ENCODE measurements at places on chromosomes 3 and 15. TPM values are rescaled to one million over a fixed set of nuclear protein-coding genes. Genes with fewer than 3 reads are reported as not detected.

The PLA2G4D gene
- not detected for total RNA-seq

The ROBO2 gene
- 0.98 TPM for total RNA-seq

The GXYLT2 gene
- 15.4 TPM for total RNA-seq

The EIF1B gene
- total RNA-seq, result 31.2 TPM

The GPR87 gene
- total RNA-seq, result 3.4 TPM

The SEMA5B gene
- 0.15 TPM for total RNA-seq

DNA sequence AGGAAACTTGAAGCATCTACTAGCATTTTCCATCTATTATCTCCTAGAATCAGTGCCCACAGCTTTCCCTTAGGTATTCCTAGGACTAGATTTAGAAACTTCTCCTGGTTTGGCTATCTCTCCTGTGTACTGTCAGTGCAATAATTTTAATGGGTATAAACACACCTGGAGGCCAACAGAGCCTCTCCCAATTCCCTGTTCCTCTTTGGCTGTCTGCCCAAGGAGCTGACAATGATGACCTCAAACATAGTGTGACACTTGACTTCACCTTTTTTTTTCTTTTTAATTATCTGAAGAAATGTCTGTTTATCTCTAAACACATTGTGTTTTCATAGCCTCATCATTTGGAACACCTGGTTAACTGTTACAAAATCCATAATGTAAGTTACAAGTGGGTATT lies 754.5 kb upstream of the ALCAM start:
- no peak overlapping the region for H3K4me3 ChIP-seq
- DNase-seq, result no peak

DNA sequence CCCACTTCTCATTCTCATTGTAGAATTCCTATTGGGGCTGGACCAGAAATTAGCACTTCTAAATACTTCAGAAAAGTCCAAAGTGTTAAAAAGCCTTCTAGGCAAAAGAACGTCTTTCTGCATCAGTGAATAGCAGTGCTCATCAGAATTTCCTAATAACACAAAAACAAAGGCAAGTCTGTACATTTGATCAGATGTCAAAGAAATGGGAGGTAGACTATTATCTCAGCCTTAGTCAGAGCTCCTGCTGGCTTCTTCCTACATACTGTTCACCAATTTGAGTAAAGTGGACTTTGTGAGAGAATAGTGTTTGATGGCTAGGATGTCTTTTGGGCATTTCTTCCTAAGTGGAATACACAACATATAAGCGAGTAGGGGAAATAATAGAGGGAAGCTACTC lies 48.7 kb downstream of the FOXB1 start:
- H3K27ac ChIP-seq, result no peak overlapping the region
- no peaks in the 10 kb centered on the region for H3K36me3 ChIP-seq

Data from breast epithelium (tissue), 4 donors.